ENCODE measurements at places on chromosomes 1 and 21.

DNA sequence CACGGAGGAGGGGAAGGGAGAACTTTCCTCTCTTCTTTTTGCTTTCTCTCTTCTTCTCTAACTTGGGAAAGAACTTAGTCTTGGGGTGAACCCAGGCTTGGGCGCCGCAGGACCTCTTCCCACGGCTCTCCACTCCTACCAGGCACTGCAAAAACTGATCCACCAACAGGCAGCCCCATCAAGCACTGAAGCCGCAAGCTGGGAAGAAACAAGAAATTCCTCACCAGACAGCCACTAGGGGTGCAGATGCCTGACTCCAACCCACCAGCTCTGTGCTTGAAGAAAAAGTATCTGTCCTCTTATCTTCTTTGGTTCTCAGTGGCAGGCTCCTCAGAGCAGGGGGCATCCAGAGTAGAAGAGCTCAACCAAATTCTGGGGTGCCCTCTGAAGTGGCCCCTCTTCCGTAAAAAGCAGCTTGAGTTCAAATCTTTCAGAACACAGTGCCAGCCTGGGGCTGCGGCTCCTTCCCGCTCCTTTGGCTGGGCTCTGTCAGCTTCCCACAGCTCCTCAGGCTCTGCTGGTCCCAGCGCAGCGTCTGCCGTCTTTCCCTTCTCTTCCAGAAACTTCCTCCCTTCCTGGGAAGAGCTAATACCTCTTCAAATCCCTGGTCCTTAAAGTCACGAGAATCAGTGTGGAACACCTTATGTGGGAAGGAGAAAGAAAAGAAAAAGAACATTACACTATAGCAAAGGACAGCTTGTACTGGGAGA, 2.4 kb downstream of the SLC41A1 start:
- DNase-seq, result no peak

DNA sequence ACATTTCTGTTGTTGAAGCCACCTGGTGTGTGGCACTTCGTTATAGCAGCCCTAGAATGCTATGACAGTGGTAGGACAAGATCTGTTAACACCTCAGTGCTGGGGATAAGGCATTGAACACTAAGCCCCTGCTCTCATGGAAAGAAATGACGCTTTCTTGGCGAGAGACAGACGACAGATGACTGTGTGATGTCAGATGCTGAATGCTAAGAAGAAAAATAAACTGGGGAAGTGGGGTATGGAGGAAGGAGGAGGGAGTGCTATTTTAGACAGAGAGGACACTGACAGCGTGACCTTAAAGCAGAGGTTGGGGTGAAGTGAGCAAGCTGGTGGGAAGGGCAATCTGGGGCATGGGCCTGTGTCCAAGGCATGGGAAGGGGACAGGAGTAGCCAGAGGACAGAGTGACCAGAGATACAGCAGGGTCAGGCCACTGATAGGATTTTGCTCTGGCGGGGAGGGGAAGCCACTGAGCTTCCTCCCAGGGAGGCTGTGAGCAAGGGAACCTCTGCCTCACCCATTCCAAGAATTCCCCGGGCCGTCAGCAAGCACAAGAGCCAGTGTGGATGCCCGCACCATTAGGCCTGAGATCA, 15.2 kb downstream of the DOP1B start:
- DNase-seq, result no peak

- DNase-seq, result no peak
Observed at GRCh38 chr1:84846387-84846786, 46.6 kb downstream of the LPAR3 start.

DNA sequence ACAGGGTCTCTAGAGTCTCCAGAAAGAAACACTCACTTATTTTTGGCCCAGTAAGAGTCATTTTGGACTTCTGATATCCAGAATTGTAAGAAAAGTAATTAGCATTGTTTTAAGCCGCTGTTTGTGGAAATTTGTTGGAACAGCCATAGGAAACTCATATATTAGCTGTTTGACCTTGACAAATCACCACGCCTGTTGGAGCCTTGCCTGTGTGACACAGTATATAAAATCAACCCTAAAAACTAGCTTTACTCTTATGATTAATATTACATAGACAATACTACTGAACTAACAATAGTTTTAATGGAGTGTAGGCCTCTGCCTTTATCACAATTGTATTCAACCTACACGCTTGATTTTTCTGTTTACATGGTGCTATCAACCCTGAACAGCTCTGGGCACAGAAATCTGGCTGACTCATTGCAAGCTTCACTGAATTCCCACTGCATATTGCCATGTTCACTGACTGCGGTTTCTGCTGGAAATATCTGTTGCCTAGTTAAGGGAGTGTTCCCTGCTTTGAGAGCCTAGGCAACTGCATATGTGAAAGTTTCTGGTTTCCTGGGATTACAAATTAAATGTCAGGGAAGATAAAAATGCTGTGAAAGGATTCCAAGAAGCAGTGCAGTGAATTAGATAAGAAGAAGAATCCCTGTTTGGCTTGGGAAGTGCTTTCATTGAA, 419.5 kb upstream of the DEPDC1 start:
- no peak for DNase-seq

DNA sequence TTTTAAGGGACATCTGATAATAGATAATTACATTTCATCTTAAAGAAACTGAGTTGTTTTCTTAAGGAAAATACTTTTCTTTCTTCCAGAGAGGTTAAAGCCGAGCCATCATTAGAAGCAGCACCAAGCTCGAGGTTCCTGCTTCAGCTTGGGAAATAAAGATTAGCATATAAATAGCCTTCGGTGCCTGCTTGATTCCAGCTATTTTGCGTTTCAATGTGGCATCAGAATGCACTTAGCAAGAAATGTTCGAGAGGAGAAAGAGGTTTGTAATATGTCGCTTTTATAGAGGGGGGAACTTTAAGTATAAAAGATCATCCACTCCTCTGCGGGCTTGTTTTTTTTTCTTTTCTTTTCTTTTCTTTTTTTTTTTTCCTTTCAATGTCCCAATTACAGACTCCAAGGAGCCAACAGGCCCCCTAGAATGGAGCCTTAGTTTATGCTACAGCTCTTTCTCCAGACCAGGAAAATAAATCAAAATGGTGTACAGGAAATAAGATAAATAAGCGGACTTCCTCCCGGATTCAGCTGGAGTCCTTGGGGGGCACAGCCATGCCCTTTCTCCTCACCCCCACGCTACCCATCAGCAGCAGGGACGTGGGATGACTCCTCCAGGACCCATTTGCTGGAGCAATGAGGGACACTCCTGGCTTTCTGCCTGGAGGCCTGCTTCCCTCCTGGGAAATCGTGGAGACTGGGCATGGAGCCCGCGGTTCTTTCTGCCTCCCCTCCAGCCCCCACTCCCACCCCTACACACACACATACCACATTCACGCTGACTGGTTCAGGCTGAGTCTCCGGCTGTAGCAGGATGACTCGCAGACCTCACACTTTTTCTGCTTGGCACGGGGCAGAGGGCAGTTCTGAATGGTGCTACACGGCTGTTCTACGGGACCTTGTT, 131.6 kb downstream of the RRAGC start:
- DNase-seq, result peak; percentile 9

GRCh38 chr1:181632492-181632891, 149.2 kb downstream of the CACNA1E start:
- DNase-seq, result no peak

DNA sequence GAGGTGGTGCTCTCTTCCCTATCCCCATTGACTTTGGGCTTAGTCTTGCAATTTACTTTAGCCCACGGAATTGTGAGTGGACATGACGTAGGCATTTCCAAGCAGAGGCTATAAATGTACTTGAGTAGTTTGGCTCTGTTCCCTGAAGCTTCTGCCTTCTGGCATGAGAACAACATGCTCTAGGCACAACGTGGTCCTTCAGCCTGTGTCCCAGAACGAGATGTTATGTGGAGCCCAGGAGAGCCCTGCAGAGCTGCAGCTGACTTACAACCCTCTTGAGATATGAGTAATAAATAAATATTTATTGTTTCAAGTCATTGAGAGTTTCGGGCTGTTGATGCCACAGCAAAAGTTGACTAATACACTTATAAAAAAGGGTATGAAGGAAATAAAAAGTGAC, 105.2 kb upstream of the HMGB4 start:
- DNase-seq, result no peak

GRCh38 chr1:152817309-152817708, 5.5 kb downstream of the LCE1B start:
- DNase-seq, result no peak

DNA sequence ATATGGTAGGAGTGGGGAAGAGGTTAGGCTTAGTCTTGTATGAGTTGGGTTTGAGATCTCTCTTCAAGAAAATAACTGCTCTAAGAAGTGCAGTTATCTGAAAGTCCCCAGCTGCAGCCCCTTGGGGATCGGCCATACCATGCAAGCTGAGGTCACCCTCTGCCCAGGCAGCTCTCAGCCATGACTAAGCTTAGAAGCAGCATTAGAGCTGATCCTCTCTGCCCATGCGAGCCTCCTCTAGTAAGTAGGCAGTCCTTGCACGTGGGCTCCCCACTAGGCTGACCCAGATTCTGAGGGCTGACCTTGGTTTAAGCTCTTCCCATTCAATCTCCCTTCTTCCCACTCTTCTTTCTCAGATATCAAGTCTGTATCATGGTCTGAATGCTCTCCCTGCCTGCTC, 121.0 kb upstream of the UBE2U start:
- no peak for DNase-seq

DNA sequence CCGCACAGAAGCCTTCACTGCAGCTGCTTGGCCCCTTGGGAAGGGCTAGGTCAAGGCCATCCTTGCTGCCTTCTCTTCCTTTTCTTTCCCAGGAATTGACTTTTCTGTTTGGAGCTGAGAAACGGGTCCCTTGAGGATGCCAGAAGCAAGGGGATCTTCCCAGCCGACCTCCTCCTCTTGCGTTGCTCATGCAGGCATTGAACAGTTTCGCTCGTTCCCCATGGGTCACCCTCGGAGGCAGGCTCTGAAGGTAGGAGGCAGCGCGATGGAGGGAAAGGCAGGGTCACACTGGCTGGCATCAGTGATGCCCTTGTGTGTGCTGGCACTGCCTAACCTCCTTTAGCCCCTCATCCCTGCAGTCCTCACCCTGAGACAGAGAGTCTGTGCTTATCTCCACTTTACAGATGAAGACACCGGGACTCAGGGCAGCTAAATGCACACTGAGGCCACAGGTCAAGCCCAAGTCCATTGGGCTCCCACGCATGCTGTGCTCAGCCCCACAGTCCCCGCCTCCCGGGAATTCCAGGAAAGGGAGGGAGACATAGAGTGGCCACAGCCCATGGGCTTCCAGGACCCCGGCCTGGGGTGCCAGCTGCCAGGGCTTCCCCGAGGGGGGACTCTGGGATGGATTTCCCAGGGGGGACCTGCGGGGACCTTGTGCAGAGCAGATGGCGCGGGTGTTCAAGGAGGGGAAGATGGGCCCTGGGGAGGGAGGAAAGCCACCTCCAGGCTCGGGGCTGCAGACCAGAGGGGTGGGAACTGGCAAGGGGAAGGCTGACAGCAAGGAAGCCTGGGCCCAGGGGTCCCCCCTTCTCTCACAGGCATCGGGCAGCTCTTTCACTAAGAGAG, 90.2 kb downstream of the SPSB1 start:
- no peak for DNase-seq

DNA sequence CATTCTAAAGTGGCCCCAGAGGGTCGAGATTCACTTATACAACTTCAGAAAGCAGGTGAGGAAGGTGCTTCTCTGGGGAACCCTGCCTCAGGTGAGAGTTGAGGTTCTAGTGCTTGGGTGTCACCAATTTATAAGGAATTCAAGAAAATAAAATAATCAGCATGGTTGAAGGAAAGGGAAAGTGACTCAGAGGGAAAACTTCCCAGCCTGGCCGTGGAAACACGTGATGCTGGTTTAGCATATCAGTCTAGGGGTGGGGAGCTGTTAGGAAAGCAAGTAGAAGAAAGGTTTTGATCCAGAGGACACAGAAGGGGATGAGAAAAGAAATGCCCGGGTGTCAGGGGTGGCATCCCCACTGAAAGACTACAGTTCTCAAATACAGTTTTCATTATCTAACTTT, 37.7 kb upstream of the TMEM125 start:
- no peak for DNase-seq

DNA sequence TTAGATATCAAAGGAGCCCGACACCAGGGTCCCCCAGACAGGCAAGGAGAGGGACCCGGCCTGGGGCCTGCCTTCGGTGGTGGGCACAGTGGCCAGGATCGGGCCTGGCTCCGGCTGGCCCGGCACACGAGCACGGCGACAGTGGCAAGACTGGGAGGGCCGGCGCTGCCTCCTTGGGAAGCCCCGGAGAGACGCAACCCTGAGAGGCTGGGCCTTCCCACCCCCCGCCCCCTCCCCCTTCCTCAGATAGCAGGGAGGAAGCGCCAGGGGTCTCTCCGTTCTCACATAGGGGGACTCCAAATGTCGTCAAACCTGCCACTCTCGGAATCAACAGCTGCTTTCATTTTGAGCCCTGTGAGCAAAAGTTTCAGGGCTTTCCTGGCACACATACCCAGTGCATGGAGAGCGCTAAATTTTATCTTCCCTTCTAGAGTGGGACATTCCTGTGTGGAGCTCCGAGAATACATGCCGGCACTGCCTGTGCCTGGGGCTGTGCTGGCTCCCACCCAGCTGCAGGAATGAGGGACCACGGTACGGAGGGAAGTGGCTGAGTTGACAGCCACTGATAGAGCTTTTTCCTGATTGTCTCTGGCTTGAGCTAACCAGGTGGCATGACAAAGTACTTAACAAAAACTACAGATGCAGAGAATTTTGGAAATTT, 62.4 kb downstream of the CD247 start:
- no peak for DNase-seq

DNA sequence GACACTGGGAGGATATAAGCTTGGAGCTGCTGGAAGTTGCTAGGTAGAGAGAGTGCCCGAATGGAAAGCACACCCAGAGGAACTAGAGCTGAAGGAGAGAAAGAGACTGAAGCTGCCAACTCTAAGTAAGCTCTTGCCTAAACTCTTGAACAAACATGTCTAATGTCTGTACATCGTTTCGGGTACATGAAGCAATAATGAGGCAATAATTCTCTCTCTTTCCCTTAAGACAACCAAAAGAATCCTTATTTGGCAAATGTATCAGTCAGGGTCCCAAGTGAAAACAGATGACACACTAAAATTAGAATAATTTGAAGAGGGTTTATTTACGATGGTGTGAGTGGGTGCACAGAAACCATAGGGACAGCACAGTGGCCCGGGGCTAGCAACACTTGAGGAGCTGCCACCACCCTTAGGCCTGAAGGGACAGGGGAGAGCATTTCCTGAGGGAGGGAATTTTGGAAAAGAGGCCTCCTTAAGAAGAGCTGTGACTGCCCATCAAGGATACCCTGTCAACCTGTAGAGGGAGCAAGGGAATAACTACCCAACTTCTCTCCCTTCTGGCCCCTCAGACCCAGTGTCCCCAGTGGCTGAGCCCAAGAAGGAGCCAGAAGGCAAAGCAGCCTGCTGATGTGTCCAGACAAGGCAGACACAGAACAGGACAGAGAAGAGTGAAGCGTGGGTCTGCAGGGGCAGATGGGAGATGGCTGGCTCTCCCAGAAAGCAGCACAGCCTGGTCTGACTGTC, 36.1 kb upstream of the KHDRBS1 start:
- no peak for DNase-seq

DNA sequence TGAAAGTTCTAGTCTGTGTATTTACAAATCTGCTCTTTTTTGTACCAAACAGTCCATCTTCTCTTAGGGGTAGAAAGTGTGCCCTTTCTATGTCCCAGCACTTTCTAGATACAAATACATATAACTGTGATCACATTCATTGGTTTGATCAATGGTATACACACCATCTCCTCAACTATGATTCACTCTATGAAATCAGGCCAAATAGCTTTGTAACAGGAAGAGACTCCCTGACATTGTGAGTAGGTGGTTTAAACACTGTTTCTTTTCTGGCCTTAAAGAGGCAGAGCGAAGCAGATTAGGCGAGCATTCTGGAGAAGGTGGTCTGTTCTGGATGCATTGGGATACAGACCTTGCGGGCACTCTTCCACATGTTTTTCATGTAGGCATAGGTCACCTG, 39.3 kb upstream of the EXOSC10 start:
- DNase-seq, result no peak

- DNase-seq, result no peak
Observed at GRCh38 chr1:111559736-111560279, 56.4 kb upstream of the ADORA3 start.
